ENCODE measurements at places on chromosomes 2 and 18.
A peak's percentile ranks its signal among the peaks of the same experiment; 100 is the strongest.

DNA sequence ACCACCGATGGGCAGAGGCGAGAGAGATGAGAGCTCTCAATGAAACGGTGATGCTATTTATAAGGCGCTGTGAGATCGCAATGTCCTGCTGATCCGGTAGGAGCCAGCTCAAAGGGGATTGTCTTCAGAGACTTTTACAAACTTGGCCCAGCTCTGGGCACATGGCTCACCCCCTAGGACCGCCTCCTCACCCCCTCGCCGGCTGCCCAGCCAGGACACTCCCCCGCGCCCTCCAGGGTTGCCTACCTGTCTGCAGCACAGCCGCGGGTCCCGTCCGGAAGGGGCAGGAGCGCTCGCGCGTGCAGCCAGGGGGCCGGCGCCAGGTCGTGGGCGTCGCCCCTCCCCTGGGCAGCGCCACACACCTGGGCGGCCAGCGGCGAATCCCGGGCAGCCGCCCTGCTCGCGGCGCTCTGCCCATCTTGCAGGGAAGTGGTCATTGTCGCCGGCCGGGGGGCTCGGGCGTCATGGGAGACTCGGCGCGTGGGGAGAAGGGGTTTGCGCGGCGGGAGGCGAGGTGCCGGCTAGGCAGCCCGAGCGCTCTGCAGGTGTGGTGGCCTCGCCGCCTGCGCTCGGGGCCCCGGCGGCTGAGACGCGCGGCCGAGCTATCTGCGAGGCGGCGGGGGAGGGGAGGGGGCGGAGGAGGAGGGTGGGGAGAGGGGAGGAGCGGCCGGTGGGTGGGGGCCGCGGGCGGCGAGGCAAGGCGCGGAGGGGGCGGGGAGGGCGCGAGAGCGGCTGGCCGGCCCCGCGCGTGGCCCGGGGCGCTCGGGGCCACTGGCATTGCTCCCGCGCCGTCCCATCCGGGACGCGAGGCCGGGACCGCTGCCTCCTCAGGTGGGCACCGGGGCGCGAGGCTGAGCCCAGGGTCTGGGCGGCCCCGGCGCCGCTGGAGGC, at the start of gene GRB14:
GRB14 (minus strand) TSS at position 610 of the 891 bp plus-strand sequence; CDS start at position 437, 173 bp downstream.
- peaks cover 18% of the 10 kb centered on the region for H3K4me1 ChIP-seq
- peak; percentile 85 for DNase-seq
- H3K4me3 ChIP-seq = peak within 1 kb of the TSS; percentile 94
- no peaks in the 10 kb centered on the region for H3K36me3 ChIP-seq
- H3K27me3 ChIP-seq = no peaks in the 10 kb centered on the region
- H3K27ac ChIP-seq = peak within 1 kb of the TSS; percentile 63

DNA sequence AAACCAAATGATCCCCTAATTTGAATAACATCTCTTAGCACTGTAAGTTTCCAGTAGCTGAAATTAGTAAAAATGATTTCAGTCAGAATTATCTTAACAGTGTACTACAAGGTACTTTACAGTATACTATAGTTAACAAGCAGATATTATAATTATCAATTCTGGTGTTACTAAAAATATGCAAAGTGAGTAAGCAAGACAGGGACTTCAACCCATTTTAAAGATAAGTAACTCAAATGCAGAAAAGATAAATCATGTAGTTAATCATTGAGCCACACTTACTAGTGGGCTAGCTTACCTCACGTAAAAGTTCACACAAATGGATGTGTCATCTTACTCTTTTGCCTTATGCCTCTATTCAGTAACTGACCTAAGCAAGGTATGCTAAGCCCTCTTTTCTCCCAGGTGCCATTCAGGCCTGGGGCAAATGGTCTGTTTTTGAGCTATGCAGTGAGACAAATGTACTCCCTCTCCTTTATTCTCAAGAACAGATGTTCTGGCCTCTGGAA, 101.0 kb downstream of the NBAS start:
- no peaks in the 10 kb centered on the region for H3K27me3 ChIP-seq
- DNase-seq = no peak

DNA sequence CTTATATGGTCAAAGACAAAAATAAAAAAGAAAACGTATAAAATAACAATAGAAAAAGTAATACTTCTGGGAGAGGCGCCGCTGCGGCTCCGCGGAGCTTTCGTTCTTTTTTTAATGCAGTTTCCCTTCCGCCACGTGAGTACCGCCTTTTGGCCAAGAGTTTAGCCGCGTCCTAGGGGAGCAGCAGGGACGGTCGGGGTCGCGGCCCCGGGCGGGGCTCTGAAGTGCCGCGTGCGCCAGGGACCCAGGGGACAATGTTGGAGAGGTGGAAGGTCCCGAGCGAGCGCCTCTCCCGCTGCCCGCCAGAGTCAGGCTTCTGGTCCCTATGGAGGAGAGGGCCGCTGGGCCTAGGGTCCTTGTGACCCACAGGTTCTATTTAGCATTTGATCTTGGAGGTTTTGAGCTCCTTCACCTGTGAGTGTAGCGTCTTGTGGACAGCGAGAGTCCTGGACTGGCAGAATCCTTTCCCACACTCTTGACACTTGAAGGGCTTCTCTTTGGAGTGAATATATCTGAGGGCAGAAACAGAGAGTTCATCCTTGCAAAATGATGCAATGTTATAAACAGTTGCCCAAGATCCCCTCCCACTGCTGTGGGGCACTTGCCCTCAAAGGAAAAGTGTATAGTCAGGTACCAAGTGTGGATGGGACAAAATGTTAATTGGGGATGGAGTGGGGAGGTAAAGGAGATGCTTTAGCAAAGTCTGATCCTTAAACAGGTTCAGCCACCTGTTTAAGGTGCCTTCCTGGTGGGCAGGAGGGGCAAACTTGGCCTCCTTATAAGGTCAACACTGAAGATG, 6.3 kb downstream of the OSR1 start:
- H3K4me1 ChIP-seq = no peaks in the 10 kb centered on the region
- no peak for DNase-seq
- no peaks in the 10 kb centered on the region for H3K27me3 ChIP-seq
- no peak overlapping the region for H3K4me3 ChIP-seq
- H3K27ac ChIP-seq = no peak overlapping the region
- H3K36me3 ChIP-seq = no peaks in the 10 kb centered on the region

DNA sequence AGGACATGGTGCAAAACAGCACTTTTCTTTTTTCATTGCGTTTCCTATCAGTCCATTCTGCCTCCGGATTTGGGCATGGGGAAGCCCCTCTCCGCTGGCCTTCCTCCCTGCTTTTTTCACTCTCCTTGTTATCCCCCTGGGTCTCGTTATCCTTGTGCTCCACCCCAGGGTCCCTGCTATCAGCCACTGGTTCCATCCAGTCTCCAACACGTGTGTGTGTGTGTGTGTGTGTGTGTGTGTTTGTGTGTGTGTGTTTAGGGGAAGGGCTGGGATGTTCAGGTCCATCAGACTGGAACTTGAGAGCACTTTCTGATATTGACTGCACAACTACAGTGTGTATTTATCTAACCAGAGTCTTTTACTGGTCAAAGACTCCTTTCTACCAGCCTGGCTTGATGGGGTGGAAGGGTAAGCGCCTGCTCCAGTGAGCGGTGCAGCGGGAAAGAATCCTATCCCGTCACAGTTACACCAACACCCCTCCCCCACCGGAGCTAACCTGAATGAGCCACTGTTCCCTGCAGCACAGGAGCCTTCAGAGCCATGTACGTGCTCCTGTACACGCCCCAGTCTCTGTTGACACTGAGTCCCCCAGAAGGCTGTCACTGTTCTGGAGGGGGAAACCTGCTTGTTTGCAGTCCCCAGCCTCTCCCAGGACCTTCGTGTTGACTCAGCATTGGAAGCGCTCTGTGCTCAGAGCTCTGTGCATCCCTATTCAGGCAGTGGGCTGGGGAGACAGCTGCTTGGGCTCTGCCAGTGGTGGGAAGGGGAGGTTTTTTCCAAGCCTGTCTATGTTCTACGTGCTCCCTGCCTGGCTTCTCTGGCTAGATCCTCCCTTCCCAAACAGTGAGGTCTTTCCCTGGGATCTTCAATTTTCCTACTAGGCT, 4.6 kb downstream of the INHA start:
- no peak overlapping the region for H3K4me3 ChIP-seq
- no peak overlapping the region for H3K27ac ChIP-seq
- H3K4me1 ChIP-seq = peaks cover 21% of the 10 kb centered on the region
- H3K36me3 ChIP-seq = no peaks in the 10 kb centered on the region

DNA sequence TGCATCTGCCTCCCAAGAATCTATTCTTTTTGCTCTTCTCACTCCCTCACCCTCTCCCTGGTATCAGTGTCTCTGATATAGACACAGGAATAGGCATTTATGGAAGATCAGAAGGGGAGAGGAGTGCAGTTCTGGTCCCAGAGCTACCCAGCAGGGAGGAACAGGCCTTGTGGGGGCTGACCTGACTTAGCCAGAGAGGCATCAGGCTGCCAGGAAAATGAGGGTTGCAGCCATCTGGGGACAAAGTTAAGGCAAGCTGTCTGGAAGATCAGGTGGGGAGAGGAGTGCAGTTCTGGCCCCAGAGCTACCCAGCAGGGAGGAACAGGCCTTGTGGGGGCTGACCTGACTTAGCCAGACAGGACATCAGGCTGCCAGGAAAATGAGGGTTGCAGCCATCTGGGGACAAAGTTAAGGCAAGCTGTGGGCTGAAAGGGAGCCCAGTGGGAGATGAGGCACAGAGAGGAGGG, 69.9 kb upstream of the HK2 start:
- H3K4me3 ChIP-seq = no peak overlapping the region
- H3K27ac ChIP-seq = no peak overlapping the region
- H3K27me3 ChIP-seq = no peaks in the 10 kb centered on the region
- DNase-seq = no peak
- H3K36me3 ChIP-seq = no peaks in the 10 kb centered on the region

DNA sequence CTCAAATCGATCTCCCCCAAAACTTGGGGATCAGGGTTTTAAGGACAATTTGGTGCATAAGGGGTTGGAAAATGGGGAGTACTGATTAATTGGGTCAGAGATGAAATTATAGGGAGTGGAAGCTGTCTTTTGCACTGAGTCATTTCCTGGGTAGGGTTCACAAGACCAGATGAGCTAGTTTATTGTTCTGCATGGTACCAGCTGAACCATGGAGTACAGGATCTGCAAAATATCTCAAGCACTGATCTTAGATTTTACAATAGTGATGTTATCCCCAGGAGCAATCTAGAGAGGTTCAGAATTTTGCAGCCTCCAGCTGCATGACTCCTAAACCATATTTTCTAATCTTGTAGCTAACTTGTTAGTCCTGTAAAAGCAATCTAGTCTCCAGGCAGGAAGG, 73.1 kb downstream of the CPO start:
- H3K27ac ChIP-seq = no peak overlapping the region
- no peak for DNase-seq
- H3K4me1 ChIP-seq = no peaks in the 10 kb centered on the region

Measured in Caco-2 (cell line).